ENCODE measurements at places on chromosomes 5 and 9.

- peak; percentile 75 for DNase-seq
These were observed 3.5 kb upstream of the TNIP1 start for GRCh38 chr5:151084363-151084762.

DNA sequence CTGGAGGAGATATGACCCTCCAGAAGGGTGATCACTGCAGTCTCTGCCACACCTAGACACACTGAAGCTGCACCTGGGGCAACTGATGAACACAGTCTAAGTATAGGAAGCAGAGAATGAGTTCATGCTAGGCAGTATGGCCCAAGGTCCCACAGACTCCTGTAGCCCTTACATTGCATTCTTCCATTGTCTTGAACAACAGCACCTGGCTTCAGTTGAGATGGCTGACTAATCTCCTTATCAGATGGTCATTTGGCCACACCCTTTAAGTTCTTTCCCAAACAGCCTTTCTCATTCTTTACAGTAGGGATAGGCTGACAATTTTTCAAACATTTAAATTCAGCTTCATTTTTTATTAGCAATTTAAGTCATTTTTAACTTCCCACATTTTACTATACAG, 23.1 kb downstream of the CENPK start:
- no peak for DNase-seq

DNA sequence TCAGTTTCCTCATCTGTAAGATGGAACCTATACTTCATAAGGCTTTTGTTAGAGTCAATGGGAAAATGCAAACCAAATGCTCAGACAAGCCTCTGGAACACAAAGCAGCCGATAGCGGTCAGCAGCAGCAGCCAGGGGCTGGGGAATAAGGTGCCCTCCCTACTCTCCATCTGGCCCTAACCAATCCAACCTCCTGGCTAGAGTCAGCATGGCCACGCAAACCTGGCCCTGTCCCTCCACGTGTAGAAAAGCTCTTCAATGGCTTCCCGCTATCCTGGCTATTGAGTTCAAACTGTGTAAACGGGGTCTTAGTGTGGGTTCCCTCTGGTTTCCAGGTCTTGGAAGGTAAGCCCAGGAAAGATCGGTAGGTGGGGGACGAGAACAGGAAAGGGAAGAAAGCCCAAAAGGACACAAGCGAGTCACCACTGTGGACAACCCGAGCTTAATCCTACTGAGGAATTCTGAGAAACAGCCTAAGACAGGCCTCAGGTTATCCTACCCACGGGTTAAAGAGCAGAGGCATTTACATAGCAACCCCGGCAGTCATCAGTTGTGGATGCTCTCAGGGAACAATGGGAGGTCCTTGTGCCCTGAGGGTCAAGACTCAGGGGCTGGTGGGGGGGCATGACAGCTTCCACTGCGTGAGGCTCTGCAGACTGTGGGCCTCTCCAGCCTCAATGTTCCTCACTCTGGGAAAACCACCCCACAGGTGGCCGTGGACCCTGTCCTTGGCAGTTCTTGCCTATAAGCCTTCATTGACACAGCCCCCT, 30.9 kb downstream of the FABP6 start:
- DNase-seq = no peak

DNA sequence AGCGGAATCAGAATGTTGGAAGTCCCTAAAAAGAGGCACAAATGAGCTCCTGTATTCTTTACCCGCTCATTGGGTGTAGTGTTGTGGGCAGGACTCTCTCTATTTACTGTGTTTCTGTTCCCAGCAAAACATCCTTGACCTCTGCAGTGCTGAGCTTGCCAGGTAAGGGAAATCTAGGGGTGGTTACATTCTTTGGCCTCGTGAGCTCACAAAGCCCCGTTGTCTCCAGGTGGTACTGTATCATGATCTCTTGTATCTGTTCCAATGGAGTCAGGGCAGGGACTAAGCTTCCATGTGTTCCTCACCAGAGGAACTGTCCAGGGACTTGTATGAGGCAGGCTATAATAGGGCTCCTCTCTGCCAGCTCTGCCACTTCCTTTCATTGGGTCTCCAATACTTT, 11.8 kb upstream of the IFNA14 start:
- no peak for DNase-seq

- DNase-seq = no peak
These were observed 111.0 kb downstream of the GAS1 start for GRCh38 chr9:86836266-86836665.

DNA sequence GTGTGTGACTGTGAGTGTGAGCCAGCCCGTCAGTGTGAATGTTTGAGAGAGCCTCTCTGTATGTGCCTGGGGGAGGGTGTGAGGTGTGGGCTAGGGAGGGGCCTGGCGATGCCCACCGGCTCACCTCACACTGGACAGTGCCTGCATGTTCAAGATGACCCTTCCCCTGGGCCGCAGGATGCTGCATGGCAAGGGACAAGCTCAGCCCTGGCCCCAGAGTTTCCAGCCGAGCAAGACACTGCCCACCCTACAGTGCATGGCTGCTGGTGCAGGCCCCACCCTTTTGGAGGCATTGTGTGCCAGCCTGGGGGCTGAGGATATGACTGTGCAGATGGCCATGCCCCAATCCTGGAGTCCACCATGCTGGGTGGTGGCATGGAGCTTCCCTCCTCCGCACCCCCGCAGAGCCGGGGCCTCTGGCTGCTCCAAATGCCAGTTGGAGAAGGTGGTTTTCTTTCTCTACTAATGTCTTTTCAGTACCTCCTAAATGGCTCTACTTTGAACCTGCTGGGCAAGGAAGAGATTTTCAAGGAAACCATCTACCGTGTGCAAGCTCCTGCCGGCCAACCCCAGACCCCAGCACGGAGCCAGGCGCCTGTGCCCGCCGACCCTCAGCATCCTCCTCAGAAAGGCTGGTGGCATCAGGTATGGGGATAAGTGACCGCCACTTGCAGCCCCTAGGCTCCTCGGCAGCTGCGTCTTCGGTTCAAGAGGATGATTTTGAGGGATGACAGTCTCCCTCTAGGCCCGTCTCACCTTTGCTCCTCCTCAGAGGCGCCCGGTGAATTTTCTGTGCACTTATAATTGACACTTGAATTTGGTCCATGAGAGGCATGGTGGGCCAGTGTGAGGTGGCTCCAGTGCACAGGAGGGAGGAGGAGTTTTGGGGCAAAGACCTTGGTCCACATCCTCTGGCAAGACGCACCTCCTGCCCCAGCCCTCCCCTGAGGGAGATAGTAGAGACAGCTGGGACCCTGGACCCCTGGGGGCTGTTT, 27.7 kb downstream of the FGD3 start:
- DNase-seq = no peak

DNA sequence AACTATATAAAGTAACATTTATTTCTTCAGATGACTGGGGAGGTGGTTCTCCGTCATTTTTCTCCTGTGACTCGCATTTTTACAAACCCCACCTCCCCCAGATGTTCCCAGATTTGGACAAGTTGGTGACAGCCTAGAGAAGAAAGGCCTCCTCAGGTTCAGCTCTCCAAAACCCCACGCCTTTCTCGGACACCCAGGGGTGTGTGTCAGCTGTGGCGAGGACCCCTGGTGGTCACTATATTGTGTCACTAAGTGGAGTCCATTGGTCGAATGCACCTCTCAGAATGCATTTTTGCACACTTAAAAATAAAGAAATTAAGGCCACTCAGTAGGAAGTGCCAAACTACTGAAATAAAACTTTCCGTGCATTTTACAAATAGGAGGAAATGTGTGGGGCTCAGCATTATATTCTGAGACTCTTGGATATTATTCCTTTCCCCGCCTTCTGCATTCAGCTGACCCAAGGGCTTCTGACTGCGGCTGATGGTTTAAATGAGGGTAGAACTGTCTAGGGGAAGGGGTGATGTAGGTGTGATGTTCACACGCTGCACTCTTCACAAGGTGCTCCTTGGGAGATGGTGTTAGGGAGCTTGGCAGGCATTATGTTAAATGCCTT, 47.6 kb downstream of the ACO1 start:
- peak; percentile 54 for DNase-seq

All from fibroblast of mammary gland (primary cell).